Bronchial epithelial cell (primary cell): ENCODE measurements at places on chromosomes 5 and 9. TPM values are rescaled to one million over a fixed set of nuclear protein-coding genes. Genes with fewer than 3 reads are reported as not detected.

DNA sequence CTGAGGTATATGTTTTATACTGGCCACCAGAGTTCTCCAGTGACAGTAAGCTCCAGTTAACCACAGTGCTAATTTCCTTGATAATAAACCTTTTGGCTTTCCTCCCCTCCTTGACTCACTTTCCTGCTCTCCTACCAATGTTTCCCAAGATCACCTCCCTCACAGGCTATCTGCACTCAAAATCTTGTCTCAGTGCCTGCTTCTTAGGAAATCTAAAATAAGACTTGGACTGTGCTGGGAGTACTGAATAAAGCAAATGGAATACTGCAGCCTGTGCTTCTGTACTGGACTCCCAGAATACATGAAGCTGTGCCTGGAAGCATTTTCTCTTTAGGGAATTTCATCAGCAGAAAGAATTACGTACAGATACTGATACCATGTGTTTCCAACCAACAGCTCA lies 1.7 kb upstream of the DCP2 start:
- no peak for DNase-seq

DNA sequence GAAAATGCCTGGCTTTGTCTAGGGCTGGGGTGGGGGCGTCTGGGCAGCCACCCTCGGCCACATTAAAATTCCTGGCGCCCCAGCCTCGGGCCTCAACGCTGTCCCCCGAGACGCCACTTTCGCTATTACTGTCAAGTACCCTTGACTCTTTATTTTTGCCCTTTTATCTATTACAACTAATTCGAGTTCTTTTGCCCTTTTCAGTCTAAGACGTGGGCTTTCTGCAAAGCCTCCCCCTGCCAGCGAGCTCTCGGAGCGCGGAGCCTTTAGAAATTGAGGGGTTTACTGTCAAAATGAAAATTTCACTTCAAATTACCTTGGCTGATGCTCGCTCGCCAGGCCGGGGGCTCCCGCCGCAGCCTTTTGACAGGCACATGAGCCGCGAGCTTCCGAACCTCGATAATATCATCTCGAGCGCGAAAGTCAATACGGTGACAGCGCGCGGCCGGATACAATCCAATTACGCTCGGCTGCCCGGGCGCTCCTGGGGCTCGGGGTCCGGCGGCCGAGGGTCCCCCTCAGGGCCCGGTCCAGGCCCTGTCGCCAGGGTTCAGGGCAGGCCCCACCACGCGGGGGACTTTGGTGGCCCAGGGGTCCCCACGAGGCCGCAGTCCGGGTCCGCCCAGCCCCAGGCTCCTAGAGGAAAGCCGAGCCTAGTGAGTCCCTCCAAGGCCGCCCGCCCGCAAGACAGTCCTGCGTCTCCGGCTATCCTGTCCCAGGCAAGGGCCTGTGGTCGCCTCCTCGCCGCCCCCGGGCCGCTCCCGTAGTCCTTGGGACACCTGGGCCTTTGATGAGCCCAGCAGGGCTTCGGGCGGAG lies 6.7 kb downstream of the IRX4 start:
- DNase-seq, result no peak

DNA sequence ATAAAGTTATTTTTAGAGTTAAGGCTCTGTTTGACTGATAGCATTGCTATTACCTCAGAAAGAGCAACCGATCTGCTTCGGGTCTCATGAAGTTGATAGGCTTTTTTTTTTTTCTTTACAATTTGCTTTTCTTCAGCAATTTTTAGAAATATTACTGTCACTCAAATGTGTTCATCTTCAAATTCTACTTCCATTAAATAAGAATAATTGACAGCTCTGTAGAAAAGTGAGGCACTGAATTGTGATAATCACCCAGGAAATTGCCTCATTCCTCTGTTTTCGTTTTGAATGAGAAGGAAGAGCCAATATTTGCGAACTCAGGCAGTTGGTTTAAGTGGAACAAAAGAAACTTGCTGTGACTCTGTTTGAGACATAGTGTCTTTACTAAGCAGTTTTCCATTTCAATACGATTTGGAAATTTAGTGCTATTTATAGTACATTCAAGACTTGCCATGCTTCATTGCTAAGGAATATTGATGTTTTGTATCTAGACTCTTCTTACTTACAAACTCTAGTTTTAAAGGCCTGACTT lies 700.5 kb upstream of the CDH10 start:
- no peak for DNase-seq

DNA sequence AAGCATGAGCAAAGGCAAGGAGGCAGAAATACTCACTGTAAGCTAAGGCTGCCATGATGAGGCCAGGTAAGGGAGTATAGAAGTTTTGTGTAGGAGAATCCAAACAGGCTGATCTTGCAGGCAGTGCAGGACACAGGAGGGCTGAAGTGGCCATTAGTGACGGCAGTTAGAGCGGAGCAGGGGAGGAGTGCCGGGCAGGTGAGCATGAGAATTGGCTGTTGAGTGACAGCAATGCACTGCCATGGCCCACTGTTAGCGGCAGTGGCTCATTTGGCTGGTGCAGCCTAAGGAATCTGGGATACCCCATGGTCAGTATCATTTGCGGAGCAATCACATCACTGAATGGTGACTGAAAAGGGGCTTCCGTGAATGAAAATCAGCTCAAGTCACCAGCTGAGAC lies 22.8 kb downstream of the RGS3 start:
- DNase-seq, result no peak

Gene PGM5
- under 0.01 TPM in 1 of 2 replicates, not detected in the other for total RNA-seq

DNA sequence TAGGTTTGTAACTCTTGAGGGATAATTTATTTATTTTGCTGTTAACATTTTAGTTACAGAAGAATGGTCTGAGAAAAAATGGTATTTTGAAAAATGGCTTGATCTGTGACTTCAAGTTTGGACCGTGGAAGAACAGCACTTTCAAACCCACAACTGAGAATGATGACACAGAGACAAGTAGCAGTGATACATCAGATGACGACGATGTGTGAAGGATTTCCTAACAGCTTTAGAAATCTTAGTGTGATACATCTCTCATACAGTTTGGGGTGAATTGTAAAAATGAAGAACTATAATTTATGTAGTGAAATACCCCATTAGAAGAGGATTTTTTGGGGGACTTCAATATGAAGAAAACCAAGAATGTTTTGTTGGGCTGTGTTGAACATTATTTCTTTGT lies 88.7 kb downstream of the GPBP1 start:
- DNase-seq, result no peak

DNA sequence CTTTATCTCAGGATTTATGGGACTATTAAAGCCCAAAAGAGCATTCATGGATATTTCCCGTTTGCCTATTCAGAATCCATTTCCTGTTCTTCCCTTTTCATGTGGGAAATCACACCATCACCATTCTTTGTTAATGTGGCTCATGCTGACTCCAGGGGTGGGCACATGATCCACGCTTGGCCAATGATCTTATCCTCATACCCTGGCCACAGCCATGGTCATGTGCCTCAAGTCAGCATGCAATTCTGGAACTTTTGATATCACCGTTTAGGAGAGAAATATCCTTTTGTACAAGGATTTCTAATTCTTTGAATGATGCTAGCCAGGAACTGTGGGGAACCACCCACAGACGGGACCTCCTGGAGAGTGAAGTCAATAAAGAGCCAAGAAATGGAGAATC lies 272.2 kb downstream of the PRELID2 start:
- DNase-seq, result no peak

Gene PPP3R2
- total RNA-seq, result not detected in 2 replicates

Gene KYAT1
- total RNA-seq, result 9.0 and 9.5 TPM in 2 replicates

Gene CLTB
- total RNA-seq, result 241 and 381 TPM in 2 replicates

DNA sequence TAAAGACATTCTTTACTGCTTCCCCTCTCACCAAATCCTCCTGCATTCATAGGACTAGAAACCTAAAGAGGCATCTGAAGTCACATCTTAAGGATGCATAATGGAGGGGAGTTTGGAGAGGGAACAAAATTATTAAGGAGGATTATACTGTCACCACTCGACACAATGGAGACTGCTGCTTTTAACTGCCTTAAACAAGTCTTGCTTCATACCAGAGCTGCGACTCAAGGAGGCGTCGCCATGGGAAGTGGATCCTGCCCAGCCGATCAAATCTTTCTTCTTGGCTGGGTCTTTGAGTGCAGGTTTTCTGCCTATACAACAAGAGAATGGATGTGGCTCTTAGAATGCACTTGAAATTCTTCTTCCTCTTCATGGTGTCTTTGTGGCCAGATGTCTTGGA lies 66.7 kb upstream of the FOXE1 start:
- DNase-seq, result peak; percentile 48

Gene CDH9
- total RNA-seq, result not detected in 2 replicates

- DNase-seq, result no peak
Observed at GRCh38 chr9:71781391-71781790, 13.1 kb upstream of the CEMIP2 start.

DNA sequence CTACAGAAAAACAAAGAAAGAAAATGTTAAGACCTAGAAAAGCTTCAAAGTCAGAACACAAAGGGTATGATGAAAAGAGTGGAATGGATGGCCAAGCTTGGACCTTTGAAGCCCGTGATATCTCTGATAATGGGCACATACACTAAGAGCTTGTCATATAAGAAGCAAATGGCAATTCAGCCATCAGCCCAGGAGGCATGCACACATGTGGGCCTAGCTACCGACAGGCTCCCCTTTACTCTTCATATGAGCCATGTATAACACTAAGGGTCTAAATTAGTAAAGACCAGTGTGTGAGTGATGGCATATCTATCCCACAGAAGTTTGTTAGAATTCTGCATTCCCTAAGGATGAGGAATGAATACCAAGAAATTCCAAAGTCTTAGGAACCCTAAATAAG lies 20.1 kb downstream of the GRHPR start:
- DNase-seq, result no peak

DNA sequence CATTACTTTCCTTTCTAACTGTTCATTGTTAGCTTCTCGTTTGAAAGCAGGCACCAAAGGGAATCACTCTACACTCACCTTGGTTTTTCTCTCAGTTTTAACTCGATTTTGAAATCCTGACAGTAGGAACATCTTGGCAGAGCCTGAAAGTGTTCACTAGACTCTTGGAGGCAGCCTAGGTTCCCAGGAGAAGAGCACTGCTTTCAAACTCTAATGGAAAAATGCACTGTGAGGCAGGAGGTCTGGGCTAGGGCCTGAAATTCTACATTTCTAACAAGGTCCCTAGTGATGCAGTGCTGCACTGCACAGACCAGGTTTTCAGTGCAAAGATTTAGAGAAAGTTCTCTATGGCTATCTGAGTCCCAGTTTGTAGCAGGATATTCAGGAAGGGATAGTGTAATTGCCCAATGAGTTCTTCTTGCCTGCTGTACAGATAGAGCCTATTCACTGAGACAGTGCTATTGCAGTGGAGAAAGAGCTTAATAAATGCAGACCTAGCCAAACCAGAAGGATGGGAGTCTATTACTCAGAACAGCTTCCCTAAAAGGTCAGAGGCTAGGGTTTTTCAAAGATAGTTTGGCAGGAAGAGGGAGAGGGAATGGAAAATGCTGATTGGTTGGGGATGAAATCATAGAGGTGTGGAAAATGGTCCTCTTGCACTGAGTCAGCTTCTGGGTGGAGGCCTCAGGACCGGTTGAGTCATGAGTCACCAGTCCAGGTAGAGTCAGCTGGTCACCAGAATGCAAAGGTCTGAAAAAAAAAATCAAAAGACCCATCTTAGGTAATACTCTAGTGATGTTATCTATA lies 153.9 kb downstream of the GPBP1 start:
- DNase-seq, result peak; percentile 99

GRCh38 chr9:35945341-35946018 lies 12.5 kb downstream of the OR2S2 start:
- DNase-seq, result peak; percentile 64

GRCh38 chr9:111728617-111729366 lies 65.9 kb downstream of the SHOC1 start:
- peak; percentile 99 for DNase-seq

DNA sequence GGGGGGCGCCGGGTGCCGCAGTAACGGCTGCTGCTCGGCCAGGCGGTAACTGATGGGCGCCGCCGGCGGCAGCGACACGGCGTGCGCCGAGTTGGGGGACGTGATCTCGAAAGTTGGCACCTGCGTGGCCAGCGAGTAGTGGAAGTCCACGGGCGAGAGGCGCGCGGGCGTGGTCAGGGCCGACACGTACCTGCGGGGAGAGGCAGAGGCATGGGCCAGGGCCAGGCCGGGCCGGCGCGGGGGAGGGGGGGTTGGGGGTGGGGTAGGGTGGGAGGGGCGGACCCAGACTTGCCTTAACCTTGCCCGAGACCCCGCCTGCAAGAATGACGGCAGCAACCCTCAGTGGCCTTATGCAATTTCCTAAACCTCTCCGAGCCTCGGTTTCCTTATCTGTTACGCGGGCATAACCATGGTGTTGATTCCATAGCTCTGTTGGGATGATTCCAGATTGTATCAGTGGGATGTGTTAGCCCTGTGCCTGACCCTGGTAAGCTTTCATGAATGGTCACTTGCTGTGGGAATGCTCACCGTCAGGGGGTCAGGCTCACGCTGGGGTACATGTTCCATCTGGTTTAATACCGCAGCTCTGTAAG lies 53.0 kb downstream of the PSD2 start:
- DNase-seq, result no peak

Gene TAF1L
- under 0.01 TPM in 1 of 2 replicates, not detected in the other for total RNA-seq

- DNase-seq, result peak; percentile 92
Observed at GRCh38 chr9:107750741-107751566, 261.4 kb upstream of the KLF4 start.

- peak; percentile 35 for DNase-seq
Observed at GRCh38 chr5:115100319-115100955, 69.3 kb downstream of the TRIM36 start.

Gene PTGS1
- 0.77 and 1.3 TPM in 2 replicates for total RNA-seq

GRCh38 chr5:95369782-95370181 lies 21.4 kb upstream of the FAM81B start:
- DNase-seq, result no peak

Gene KCNIP1
- total RNA-seq, result under 0.01 TPM in 1 of 2 replicates, not detected in the other

Gene RAD50
- 29.2 and 35.6 TPM in 2 replicates for total RNA-seq

DNA sequence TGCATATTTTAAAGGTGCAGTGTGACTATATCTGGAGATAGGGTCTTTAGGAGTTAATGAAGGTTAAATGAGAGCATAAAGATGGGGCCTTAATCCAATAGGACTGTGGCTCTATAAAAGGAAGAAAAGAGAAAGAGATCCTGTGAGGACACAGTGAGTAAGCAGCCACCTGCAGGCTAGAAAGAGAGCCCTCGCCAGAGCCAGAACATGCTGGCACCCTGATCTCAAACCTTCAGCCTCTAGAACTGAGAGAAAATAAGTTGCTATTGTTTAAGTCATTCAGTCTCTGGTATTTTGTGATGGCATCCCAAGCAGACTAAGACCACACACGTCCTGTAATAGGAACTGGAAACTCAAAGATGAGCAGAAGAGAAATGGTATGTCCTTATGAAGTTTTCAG lies 41.0 kb downstream of the RNF180 start:
- no peak for DNase-seq

Gene GABRB2
- not detected in 2 replicates for total RNA-seq

GRCh38 chr5:161539016-161539415 lies 7.5 kb downstream of the GABRB2 start:
- DNase-seq, result no peak

DNA sequence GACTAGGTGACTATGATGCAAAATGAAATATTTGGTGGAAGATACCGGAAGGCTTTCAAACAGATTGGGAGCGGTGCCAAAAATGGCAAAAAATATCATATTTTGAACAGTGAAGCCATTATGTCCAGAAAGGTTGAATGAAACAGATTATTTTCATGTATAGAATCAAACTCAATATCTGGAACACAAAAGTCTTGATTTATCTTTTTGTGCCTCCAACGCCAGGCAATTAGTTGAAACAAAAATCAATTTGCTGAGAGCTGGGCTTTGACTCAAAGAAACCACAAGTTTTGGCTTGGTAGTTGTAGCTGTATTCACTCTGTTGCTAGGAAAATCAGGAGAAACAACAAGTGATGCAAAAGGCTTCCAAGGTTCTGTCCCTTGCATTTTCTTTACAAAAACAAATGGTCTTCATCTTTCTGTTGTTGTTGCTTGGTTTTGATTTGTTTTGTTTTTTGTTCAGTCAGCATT lies 421.7 kb upstream of the TYRP1 start:
- no peak for DNase-seq

- peak; percentile 91 for DNase-seq
Observed at GRCh38 chr9:98146101-98146991, 27.3 kb upstream of the TRIM14 start.
